A549 treated with ZK216348 at 1 μM for 4 hours (cell line): ENCODE measurements at places on chromosomes 3 and 15. TPM values are rescaled to one million over a fixed set of nuclear protein-coding genes. Genes with fewer than 3 reads are reported as not detected.

The EFCC1 gene
- not detected in 5 replicates for total RNA-seq

The RPSA gene
- 2,440 to 2,963 TPM (median 2,631 TPM) in 5 replicates for total RNA-seq

The ZIC1 gene
- total RNA-seq, result not detected in 5 replicates

The CILP gene
- 0.07 to 0.09 TPM (median 0.08 TPM) in 5 replicates for total RNA-seq
